ENCODE measurements at places on chromosomes 6 and 20. TPM values are rescaled to one million over a fixed set of nuclear protein-coding genes. Genes with fewer than 3 reads are reported as not detected.

DNA sequence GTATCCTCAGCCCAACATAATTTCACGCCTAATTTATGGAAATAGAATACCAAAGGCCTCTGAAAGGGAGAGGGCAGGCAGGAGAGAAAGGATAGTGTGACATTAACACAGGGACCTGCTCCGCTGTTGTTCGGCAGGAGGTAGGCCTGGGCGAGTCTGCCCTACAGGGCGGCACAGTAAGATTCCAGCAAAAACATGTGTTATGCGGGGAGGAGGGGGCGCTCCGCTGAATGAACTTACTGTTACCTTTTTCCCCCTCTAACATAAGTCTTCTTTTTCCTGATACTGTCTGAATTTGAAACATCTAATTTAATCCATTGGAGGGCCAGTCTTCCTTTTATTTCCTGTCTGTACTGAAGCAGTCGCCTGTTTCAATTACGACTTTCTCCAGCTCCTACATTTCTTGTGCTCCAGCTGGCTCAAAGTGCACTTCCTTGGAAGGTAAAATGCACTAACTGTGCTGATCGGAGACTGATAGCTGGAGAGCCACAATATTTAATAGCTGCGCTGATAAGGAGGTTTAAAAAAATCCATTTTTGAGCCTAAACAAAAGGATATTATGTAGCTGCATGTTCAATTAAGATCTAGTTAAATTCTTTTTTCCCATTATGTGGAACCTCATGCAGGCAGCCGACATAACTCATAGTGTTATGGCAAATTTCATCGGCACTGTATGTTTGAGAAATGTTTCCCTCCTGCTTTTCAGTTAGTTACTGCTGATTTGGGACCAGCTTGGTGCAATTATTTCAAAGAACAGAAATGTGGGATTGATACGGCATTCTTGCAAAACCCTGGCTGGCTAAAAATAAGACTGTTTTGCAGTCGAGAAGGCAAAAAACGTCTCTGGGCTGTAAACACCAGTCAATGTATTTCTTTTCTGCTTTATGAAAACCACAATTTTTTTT lies 193.0 kb downstream of the FOXC1 start:
- peak; percentile 14 for DNase-seq

DNA sequence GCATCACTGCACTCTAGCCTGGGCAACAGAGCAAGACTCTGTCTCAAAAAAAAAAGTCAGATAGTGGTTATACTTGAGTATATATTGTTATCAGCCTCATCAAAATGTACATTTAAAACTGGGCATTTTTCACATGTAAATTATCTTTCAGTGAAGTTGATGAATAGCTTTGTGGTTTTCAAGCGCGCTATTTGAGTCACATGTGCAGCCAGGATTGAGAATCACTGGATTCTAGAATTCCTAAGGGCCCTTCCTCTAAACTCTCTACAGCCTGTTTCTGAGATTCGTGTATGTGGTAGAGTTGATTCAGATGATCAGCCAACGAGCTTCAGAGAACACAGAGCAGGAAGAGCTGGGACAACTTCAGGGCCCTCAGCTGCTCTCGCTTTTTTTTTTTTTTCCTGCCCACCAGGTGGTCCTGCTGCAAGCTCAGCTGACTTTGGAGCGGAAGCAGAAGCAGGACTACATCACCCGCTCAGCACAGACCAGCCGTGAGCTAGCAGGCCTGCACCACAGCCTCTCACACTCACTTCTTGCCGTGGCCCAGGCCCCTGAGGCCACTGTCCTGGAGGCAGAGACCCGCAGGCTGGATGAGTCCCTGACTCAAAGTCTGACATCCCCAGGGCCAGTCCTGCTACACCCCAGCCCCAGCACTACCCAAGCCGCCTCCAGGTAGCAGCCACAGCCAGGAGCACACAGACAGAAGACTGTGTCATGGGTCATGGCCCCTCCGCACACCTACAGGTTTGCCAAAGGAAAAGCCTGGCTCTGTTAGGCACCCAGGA lies 18.3 kb downstream of the C20orf173 start:
- DNase-seq, result no peak

GRCh38 chr6:18203786-18204185 lies 48.6 kb downstream of the KDM1B start:
- no peak for DNase-seq

DNA sequence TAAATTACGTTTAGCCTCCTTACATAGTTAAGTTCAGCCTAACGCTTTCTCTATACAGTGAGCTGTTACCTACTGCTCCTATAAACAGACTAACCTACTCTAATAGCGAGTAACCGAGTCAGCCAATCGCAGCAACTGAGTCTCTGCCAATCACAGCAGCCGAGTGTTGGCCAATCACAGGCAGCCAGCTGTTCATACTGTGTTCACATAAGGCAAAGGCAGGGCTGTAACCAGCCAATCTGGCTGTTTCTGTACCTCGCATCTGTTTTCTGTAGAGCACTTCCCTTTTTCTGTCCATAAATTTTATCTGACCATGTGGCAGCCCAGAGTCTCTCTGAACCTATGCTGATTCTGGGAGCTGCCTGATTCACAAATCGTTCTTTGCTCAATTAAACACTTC lies 263.9 kb upstream of the JARID2 start:
- DNase-seq, result no peak

GRCh38 chr6:135306740-135307420 lies 125.8 kb downstream of the MYB start:
- no peak for DNase-seq

GRCh38 chr6:164049517-164049988 lies 635.0 kb downstream of the QKI start:
- DNase-seq, result no peak

GRCh38 chr6:10404799-10405512 lies 9.9 kb downstream of the TFAP2A start:
- peak; percentile 11 for DNase-seq

Gene C2
- total RNA-seq, result 6.3 TPM

GRCh38 chr20:32920530-32921298 lies 62.0 kb downstream of the EFCAB8 start:
- DNase-seq, result no peak

Gene RAB44
- total RNA-seq, result not detected

Gene TNNC2
- total RNA-seq, result not detected

Gene PRPH2
- total RNA-seq, result not detected

- no peak for DNase-seq
These were observed 637.4 kb upstream of the MARCKS start for GRCh38 chr6:113219783-113220182.

- DNase-seq, result no peak
These were observed 23.5 kb upstream of the OCSTAMP start for GRCh38 chr20:46573788-46574584.

Gene ZNF334
- not detected for total RNA-seq

Gene ZBTB2
- 15.7 TPM for total RNA-seq

Gene LGSN
- total RNA-seq, result not detected

GRCh38 chr6:22833191-22833590 lies 263.8 kb downstream of the HDGFL1 start:
- DNase-seq, result no peak

DNA sequence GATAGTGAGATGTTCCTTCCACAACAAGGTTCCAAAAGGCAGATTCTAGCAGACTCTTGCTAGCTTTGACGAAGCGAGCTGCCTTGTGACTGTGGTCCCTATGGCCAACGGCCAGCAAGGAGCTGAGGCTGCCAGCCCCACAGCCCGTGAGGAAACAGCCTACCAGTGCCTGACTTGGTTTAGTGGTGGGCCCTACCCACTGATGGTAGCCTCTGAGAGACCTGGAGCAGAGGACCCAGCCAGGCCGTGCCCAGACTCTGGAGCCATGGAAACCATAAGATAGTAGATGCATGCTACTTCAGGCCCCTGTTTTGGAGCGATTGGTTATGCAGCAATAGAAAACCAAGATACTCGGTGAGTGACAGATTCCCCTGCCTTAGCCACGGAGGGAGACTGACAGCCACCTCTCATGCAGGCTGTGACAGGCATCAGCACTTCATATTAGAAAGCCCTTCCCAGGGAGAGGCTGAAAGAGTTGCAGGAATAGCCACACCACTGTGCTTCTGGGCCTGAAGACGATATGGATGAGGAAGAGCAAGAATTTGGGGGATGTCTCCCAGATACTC lies 19.2 kb downstream of the PSMG4 start:
- DNase-seq, result no peak

DNA sequence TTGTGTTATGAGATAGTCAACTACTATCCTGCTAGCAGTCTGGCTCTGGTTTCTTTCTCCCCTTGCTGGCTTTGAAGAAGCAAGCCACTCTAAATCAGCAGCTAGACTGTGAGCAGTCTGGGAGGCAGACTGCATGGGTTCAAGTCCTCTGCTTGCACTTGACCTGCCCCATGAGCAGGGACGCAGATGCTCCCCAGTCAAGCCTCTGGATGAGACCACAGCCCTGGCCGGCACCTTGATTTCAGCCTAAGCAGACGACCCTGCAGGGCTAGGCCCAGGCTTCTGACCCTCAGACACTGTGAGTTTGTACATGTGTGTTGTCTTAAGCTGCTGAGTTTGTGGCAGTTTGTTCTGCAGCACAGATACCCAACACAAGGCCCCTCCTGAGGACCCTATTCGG lies 105.8 kb downstream of the SULF2 start:
- no peak for DNase-seq

DNA sequence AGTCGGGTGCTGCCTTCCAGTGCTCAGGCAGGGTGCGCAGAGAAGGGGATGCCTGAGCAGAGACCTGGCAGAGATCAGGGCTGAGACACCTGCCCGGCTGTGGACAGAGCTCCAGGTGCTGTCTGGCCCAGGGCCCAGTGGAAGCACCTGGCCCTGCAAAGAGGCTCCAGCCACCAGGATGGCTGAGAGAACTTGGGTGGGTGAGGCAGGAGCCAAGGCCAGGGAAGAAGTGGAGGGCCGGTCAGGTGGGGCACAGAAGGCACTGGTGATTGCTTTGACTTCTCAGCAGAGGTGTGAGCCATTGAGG lies 31.2 kb downstream of the PNLDC1 start:
- no peak for DNase-seq

DNA sequence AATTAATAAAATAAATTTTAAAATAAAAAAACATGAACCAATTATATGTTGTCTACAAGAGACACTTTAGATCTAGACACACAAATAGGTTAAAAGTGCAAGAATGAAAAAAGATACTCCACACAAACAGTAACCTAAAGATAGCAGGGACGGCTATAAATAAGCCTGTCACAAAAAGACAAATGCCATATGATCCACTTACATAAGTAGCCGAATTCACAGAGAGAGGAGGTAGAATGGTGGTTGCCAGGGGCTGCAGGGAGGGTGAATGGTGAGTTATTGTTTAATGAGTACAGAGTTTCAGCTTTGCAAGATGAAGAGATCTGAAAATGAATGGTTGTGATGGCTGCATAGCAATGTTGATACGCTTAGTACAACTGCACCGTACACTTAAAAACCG lies 32.7 kb downstream of the KATNA1 start:
- no peak for DNase-seq

Gene ULBP1
- 2.5 TPM for total RNA-seq

DNA sequence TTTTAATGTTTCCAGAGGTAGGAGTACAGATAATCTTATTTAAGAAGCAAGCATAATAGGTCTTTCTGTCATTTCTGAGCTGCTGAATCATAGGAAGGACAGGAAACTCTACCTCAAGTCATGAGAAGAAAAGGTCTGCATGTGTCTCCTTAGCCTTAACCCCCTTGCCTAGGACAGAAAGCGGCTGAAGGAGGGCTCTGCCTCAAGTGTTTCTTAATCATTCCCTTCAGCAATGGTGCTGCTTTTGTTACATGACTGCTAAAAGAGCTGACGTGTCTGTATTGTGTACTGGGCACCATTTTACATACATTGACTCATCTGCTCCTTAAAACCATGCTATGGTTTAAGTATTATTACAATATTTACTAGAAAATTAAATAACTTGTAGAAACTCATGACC lies 564.0 kb upstream of the AGPAT4 start:
- no peak for DNase-seq

- DNase-seq, result peak; percentile 39
These were observed 37.8 kb upstream of the MARCKS start for GRCh38 chr6:113819169-113819830.

DNA sequence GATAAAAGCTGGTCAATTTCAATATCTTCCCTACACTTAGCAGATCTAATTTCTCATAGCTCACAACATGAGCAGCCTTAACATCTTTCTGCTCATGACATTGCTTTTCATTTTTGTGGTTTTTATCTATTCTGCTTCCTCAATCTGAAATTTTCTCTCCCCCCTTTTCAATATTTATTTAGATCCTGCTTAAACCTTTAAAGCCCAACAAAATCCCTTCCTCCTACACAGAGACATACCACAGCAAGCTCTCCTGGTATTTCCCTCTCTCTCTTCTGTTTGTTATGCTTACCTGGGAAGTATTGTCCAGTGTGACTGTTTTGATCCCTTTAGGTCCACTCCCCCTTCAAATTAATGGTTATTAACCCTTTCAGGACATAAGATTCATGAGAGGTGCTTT lies 582.5 kb downstream of the RFPL4B start:
- DNase-seq, result no peak

GRCh38 chr20:44073011-44073674 lies 113.8 kb downstream of the JPH2 start:
- DNase-seq, result no peak

DNA sequence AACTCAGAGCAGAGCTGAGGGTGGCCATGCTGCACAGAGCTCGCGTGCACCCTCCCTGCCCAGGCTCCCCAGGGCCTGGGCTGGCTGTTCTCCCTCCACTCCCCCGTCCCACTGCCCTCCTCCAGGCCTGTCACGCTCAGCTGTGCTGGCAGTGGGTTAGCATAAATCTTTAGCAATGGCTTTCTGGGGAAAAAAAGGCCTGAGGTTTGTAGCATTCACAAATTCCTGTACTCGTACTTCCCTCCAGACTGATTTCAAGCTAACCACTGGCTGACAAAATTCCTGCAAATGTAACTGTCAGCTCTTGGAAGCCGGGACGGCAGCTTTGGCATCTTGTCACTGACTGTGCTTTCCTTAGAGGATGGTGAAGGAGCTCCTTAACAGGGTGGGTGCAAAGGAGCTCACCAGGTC lies 22.3 kb upstream of the SMOC2 start:
- no peak for DNase-seq

DNA sequence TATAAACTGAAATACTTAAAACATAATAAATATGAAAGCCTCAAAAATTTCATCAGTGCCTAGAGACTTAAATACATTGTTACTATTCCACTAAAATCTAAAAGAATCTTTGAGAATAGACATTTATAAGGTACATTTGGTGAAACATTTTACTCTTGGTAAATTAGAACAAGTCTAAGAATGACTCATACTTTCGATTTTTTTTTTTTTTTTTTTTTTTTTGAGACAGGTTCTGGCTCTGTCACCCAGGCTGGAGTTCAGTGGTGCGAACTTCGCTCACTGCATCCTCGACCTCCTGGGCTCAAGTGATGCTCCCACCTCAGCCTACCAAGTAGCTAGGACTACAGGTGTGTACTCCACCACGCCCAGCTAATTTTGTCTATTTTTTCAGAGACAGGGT lies 6.4 kb downstream of the FUCA2 start:
- DNase-seq, result no peak

Data from Calu3 (cell line).